ENCODE measurements at places on chromosomes 2 and 18.

GRCh38 chr18:5431836-5432575 lies 111.8 kb downstream of the EPB41L3 start:
- no peak for DNase-seq

- no peak for DNase-seq
Observed at GRCh38 chr2:98886066-98886554, 49.9 kb downstream of the CRACDL start.

DNA sequence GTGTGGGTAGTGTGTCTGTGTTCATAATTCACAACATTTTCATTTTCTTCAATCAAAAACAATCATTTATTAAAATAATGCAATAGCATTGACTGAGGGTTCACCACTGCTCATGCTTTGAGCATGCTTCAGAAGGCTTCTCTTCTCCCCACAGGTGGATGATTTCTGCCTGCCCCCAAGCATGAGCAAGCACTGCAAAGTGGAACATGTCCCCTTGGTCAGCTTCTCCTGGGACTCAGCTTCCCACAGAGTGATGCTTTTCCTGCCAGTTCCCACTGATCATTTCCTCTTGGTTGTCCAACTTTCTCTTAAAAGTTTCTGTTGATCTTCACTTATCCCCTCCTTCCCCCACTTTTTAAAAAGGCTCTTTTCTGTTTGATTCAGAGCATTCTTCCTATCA lies 31.5 kb upstream of the CDH19 start:
- no peak for DNase-seq

DNA sequence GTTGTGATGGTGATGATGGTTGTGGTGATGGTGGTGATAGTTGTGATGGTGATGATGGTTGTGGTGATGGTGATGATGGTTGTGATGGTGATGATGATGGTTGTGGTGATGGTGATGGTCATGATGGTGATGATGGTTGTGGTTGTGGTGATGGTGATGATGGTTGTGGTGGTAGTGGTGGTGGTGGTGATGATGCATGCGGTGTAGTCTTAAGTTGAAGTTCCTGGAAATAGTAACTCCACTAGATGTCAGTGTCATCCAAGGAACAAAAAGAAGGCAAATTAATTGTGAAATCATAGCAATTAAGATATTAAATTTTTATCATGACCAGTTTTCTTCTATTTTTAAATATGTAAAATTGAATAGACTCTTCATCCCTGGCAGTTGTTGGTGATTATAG lies 309.2 kb downstream of the AGAP1 start:
- DNase-seq, result no peak

DNA sequence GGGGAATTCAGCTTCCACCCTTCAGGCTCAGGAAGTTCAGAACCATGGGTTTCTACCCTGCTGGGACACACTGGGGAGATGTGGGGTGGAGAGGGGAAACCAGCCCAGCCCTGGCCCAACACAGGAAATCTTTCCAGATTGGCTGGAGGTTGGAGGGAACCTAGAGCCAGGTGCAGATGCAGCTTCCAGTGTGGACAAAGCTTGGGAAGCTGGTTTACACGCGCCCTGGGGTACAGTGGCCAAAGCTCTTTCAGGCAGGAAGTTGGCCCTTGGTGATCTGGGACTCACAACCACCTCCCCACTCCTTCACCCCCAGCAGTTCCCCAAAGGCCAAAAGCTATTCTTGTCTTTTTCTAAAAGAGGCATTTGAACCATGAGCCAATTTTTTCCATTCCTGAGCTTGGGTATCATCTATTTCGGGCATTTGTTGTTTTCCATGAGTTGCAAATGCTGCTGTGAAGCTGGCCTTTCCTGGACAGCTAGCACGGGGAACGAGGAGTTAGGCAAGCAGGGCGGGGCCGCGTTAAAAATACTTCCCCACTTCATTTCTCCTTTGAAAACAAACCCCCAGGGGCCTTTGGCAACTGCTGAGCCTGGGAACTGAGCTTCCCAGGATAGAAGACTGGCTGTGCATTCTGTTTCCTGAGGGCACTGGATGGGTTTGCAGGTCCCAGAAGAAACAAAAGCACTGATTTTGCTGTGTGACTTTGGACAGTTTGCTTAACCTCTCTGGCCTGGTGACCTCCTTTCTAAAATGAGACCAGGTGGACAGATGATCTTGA lies 3.1 kb upstream of the ARID5A start:
- DNase-seq, result no peak

Data from NCI-H146 (cell line).